ENCODE measurements at places on chromosomes 1 and 21.

- DNase-seq: no peak
Observed at GRCh38 chr1:47568763-47569162, 130.9 kb downstream of the FOXD2 start.

- DNase-seq: no peak
Observed at GRCh38 chr1:54884135-54884586, 2.8 kb downstream of the DHCR24 start.

- DNase-seq: no peak
Observed at GRCh38 chr1:64755361-64755760, 10.5 kb downstream of the RAVER2 start.

GRCh38 chr1:60662486-60663044 is 419.8 kb upstream of the NFIA start:
- DNase-seq: no peak

GRCh38 chr1:93750955-93751354 is 69.3 kb upstream of the BCAR3 start:
- DNase-seq: no peak

DNA sequence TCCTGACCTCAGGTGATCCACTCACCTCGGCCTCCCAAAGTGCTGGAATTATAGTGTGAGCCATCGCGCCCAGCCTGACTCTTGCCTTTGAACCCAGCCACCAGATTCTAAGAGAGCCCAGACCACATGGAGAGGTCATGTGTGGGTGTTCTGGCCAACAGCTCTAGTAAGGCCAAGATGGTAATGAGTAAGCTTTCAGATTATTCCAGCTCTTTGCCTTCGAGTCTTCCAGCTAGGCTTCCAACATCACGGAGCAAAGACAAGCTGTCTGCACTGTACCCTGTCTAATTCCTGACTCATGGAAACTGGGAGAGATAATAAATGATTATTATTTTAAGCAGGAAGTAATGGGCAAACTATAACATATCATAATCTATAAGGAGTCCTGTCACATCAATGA is 14.8 kb upstream of the ZFP69B start:
- no peak for DNase-seq

DNA sequence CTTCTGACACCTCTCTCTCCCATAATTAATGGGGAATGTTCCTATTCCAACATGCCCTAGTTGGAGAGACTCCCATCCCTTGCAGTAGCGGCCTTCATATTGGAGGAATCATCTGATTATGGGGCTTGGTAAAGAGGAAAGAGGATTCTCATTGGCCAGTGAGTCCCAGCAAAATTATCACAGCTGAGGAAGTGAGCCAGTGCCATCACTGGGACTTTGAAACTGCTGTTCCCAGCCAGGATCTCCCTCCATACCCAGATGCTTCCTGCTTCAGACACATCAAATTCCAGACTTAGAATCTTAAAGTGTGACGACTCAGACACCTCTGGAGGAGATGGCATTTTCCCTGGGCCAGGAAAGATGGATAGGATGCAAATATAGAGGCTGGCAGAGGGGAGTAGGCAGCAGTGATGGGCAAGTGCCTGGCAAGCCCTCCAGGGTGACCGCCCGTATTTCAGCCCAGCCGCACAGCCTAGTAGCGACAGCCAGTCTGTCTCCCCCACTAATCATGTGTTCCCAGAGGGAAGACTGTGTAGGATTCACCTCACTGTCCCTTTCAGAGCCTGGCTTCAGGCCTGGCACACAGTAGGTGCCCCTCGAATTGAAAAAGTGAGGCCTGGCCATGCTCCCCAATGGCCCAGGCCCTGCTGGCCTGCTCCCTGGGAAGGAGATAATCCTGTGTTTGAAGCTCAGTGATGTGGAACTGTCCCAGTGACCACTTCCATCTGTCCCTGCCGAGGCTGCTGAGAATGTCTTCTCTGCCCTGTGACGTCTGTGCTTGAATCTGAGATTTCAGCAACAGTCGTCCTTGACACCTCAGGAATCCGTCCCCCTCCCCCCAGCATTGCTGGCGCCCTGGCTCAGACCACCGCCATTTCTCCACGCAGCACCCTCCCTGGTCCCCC is 41.2 kb upstream of the MAGOH start:
- no peak for DNase-seq

DNA sequence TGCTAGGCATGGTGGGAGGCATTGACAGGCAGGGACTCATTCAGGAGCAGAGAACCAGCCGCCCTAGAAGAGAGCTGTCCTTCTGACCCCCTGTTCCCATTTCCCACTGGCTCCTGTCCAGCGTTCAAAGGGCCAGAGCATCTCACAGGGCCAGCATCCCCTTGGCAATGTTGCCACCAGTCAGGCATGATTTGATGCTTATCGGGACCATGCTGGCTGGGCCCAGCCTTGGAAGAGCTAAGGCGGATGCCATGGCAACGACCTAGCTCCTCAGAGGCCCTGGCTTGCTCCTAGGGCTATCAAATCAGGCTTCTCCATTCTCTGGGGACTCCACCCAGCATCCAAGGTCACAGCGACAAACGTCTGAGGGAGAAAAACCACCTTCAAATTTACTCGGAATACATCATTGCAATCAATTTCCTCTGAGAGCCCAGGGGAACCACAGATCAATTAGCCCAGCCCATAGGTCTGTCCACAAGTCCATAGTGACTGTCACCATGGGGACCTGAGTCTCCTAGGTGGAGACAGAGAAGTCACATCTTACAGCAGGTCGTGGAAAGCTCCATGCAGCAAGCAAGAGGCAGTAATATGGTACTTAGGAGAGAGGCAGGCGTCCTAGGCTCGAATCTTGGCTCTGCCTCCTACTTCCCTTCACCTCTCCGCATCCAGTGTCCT is 14.1 kb upstream of the VWA5B1 start:
- no peak for DNase-seq

DNA sequence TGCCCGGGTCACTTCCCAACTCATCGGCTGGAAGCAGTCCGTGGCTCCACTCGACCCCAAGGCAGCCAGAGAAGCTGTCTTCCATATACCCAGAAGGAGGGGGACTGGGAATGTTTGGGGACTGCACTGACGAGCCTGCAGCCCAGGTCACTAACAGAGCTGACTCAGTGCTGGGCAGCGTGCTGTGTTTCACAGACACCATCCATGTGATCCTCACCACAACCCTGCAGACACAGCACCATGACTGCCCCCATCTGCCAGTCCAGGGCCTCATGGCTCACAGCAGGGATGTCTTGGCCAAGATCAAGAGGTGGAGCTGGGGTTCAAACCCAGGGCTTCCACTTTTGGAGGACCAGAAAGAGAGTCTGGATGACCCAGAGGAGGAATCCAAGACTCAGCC is 67.9 kb downstream of the KLHDC7A start:
- DNase-seq: no peak

Data from NB4 (cell line).